Testis (tissue), 5 donors: ENCODE measurements at places on chromosomes 4 and X. TPM values are rescaled to one million over a fixed set of nuclear protein-coding genes. Genes with fewer than 3 reads are reported as not detected.

- H3K4me3 ChIP-seq = no peak overlapping the region
- H3K27me3 ChIP-seq = no peaks in the 10 kb centered on the region
- no peak overlapping the region for H3K27ac ChIP-seq
- DNase-seq = no peak
- no peaks in the 10 kb centered on the region for H3K4me1 ChIP-seq
Observed at GRCh38 chrX:107477406-107477805, 28.0 kb downstream of the FRMPD3 start.

CSAG3 gene
- total RNA-seq = 6.0 TPM

DNA sequence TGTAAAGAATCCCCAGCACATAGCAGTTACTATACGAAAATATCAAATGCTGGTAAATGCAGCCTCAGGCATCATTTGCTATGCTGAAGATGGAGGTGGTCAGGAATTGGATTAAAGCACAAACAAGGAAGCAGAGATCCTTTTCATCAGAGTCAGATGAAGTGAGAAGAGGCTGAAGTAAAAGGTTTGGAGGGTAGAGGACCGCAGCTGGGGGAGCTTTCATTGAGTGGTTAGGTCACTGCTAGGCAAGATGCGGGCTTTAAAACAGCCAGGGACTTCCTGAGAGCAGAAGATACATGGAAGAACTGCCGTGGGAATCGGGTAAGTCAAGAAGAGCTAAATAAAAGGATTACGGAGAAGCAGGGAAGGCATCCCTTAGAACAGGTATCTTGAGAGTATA lies 351.4 kb downstream of the UNC5C start:
- H3K4me1 ChIP-seq = no peaks in the 10 kb centered on the region
- DNase-seq = no peak
- H3K27me3 ChIP-seq = no peaks in the 10 kb centered on the region
- H3K36me3 ChIP-seq = no peaks in the 10 kb centered on the region
- H3K4me3 ChIP-seq = no peak overlapping the region

ATP8A1 gene
- 32.5 TPM for total RNA-seq

SLC16A2 gene
- total RNA-seq = 3.2 TPM

- no peak overlapping the region for H3K4me3 ChIP-seq
- DNase-seq = no peak
- H3K4me1 ChIP-seq = no peaks in the 10 kb centered on the region
- no peaks in the 10 kb centered on the region for H3K27me3 ChIP-seq
Observed at GRCh38 chrX:9614016-9614415, 149.2 kb downstream of the TBL1X start.

DNA sequence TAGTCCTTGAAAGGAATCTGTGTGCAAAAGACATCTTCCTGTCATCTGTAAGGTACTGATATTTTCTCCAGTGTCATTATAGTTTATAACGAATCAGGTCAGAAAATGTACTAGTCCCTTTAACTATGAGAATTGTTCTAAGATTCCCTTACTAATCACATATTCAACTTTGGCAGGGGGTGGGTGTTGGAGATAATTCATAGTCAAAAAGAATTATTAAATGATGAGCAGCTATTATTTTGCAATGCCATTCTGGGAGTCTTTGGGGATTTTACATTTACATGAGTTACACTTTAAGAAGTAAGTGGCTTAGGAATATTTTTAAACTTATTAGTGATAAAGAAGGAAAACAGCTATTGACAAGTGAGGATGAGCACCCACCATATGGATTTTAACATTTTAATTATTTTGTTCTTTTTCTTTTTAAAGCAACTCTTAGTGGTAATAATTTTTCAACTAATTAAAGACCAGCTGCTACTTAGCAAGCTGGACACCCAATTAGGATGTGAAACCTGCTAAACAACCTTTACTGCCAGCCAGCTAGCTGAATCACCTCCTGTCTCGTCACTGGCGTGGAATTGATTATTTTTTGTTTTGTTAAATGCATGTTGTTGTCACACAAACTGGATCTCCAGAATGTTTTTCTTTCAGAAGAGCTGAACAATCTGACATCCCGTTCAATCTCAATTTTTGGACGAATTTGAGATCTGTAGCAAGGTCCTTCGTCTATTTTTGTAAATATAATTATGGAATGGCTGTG lies 219.2 kb downstream of the ARAP2 start:
- H3K4me1 ChIP-seq = no peaks in the 10 kb centered on the region
- H3K36me3 ChIP-seq = no peaks in the 10 kb centered on the region
- H3K27ac ChIP-seq = no peak overlapping the region
- no peak for DNase-seq

GRCh38 chr4:72567821-72568675 lies 973 bp downstream of the ADAMTS3 start:
- H3K4me3 ChIP-seq = peak overlapping the region; percentile 44
- peak; percentile 80 for DNase-seq
- H3K27me3 ChIP-seq = no peaks in the 10 kb centered on the region

TACR3 gene
- total RNA-seq = 0.19 TPM

GPR82 gene
- 0.16 TPM for total RNA-seq

DNA sequence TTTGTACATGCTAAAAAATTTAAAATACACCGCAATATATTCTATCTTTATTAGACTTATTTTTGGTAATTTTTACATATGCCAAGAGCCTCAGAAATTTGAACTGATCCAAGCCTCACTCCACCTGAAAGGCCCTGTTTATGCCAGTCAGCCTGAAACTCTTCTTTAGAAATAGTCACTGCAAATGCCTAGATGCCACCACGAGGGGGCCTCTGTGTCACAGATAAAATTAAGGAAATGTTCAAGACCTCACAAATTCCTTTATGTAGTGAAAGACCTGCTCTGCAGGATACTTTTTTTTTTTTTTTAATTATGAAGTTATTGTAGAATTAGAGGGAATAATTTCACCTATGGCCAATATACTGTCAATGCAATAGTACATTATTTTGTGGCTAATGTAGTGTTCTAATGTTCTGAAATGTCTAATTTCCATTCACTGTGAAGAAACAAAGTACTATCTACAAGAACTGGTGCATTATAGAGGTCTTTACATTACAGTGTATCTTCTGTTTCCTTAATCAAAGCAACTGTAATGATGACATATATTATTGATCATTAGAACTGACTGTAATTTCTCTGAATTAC lies 69.8 kb downstream of the DTHD1 start:
- no peak overlapping the region for H3K27ac ChIP-seq
- DNase-seq = peak; percentile 89
- no peaks in the 10 kb centered on the region for H3K4me1 ChIP-seq
- H3K4me3 ChIP-seq = no peak overlapping the region
- H3K27me3 ChIP-seq = no peaks in the 10 kb centered on the region

GRCh38 chr4:7610841-7611240 lies 176.1 kb upstream of the PSAPL1 start:
- H3K4me1 ChIP-seq = peaks cover 19% of the 10 kb centered on the region
- H3K27me3 ChIP-seq = no peaks in the 10 kb centered on the region
- no peaks in the 10 kb centered on the region for H3K36me3 ChIP-seq
- no peak overlapping the region for H3K27ac ChIP-seq
- no peak overlapping the region for H3K4me3 ChIP-seq
- DNase-seq = no peak

- no peak for DNase-seq
- no peaks in the 10 kb centered on the region for H3K4me1 ChIP-seq
- H3K36me3 ChIP-seq = no peaks in the 10 kb centered on the region
Observed at GRCh38 chrX:112769034-112769433, 71.6 kb downstream of the AMOT start.

POF1B gene
- 0.31 TPM for total RNA-seq

- no peaks in the 10 kb centered on the region for H3K4me1 ChIP-seq
- no peaks in the 10 kb centered on the region for H3K27me3 ChIP-seq
- no peak overlapping the region for H3K27ac ChIP-seq
- no peaks in the 10 kb centered on the region for H3K36me3 ChIP-seq
- no peak overlapping the region for H3K4me3 ChIP-seq
- no peak for DNase-seq
Observed at GRCh38 chr4:100357542-100357941, 160.3 kb downstream of the EMCN start.
